ENCODE measurements at places on chromosomes 1 and 21.

DNA sequence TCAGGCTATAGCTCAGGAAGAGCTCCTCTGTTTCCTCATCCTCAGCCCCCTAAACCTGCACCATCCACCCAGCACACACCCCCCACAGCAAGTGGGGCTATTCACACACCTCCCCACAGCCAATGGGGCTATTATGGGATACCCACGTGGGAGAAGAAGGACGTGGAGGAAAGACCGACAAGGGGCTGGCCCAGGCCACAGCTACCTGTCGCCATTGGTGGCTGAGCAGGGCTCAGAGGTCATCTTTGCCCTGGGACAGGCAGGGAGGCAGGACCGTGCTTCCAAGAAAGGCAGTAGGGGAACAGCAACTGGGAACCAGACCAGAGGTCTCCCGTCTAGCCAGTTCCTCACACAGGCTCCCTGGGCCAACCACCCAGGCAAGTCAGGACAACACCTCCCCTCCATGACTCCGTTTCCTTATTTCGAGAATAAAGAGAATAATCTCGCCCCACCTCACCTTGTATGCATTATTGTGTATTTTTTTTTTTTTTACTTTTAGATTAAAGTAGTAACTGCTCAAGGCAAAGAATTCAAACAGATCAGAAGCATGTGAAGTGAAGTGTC is 92.3 kb upstream of the TARDBP start:
- no peak for DNase-seq

DNA sequence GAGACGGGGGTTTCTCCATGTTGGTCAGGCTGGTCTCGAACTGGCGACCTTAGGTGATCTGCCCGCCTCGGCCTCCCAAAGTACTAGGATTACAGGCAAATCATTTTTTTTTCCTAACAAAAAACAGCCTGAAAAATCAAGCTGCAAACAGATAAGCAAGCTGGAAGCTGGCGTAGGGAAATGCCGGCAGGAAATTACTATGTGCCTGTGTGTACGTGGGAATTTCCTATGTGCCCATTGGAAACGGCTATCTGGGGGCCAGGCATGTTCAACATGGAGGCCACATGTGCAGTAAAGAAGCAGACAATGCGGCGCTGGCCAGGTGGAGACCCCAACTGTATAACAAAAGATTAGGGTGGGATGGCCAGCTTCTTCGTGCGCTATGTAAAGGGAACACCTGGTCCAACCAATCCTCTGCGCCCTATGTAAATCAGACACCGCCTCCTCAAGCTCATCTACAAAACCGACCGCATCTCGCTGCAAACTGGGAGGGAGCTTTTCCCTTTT is 9.1 kb upstream of the AADACL4 start:
- DNase-seq, result no peak

DNA sequence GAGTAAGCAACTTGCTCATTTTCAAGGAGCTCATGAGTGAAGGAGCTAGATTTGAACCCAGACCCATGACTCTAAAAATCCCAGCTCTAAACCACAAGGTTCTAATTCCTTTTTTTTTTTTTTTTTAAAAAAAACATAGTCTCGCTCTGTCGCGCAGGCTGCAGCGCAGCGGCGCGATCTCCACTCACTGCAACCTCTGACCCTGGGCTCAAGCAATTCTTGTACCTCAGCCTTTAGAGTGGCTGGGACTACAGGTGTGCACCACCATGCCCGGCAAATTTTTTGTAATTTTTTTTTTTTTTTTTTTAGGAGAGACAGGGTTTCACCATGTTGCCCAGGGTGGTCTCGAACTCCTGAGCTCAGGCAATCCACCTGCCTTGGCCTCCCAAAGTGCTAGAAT is 13.8 kb downstream of the SRSF4 start:
- DNase-seq, result no peak

- no peak for DNase-seq
These were observed 26.6 kb downstream of the AJAP1 start for GRCh38 chr1:4681026-4681425.

- no peak for DNase-seq
These were observed 10.8 kb upstream of the EXTL1 start for GRCh38 chr1:26010825-26011224.

DNA sequence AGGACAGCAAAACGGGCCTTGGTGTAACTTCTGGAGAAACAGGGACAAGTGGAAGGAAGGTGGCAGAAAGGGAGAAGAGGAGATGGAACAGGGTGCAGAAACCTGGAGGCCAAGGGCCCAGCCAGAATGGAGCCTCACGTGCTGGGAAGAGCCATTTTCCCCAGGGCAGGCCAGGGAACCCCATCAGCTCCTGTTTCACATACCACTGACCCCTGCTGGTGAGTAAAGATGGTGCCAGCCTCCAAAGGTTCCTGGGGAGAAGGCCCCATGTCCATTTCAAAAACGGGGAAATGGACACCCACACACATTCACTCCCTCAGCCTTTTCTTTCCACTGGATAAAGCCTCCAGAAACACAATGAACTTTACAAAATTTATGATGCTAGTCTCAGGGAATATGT is 57.6 kb upstream of the JUN start:
- DNase-seq, result no peak

DNA sequence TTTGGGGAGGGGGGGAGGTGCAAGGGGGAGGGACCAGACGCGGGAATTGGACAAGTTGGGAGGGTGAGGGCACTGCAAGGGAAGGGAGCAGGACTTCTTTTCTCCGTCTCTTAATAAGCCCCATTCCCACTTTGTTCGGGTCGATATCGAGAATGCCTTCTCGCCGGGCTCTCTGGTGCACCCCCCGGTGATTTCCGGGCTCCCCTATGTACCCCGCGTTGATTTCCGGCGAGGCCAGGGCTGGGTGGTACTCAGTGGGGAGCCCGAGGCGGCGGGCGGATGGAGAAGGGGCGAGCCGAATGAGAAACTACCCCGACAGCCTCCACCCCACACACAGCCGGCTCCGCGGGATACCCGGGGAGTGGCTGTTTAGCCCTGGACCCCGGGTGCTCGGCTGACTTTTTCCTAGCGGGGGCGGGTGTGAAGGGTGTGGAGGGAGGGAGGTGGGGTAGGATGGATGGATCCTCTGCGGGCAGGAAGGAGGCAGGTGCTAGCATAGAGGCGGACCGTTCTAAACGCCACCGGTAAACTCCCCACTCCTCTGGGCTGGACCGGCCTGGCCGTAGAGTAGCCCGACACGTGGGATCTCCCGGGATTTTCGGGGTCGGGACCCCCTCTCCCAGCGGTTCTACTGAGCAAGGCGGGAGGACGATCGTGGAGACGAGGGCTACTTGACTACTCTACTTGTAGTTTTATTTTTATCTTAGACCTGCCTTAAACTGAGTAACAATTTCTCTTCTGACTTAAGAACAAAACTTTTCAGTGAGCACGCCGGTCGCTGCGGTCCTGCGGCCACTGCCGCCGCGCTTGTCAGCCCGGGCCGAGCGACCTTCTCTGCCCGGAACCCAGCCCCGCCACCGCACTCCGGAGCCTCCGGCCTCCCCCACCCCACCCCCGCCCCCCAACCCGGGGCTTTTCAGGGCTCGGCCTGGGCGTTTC is 1.0 kb downstream of the RNF220 start:
- DNase-seq, result peak; percentile 46

- no peak for DNase-seq
These were observed 957.0 kb downstream of the AMY1C start for GRCh38 chr1:104706631-104707147.

- DNase-seq, result no peak
These were observed at the start of gene LAPTM5 for GRCh38 chr1:30757352-30758120. Gene LAPTM5, minus strand, starts transcription at chr1:30757774. Its CDS starts 29 bp downstream, at chr1:30757745.

DNA sequence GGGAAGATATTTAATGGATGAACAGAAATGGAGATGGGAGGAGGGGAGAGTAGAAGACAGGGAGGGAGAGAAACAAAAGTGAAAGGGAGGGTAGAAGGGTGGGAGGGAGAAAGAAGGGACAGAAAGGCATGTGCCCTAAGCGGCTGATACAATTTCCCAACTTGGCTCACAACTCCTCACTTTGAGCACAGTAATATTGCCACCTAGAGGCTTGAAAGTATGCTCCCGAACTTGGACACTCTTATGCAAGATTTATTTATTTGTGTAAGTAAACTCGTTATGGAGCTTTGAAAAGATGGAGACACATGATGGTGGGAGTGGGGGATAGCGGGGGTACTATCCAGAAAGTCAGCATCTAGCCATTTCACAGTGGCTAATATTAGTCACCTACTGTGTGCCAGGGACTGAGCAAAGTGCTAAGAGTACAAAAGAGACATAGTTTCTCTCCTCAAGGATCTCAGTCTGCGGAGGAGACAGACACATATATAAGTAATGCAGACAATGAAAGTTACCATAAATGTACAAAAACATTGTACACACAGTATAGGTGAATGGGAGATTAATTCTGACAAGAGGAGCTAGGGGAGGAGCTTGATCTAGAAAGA is 189.7 kb downstream of the SEC16B start:
- peak; percentile 21 for DNase-seq

- DNase-seq, result no peak
These were observed 28.2 kb upstream of the KCNE1 start for GRCh38 chr21:34540206-34540605.

DNA sequence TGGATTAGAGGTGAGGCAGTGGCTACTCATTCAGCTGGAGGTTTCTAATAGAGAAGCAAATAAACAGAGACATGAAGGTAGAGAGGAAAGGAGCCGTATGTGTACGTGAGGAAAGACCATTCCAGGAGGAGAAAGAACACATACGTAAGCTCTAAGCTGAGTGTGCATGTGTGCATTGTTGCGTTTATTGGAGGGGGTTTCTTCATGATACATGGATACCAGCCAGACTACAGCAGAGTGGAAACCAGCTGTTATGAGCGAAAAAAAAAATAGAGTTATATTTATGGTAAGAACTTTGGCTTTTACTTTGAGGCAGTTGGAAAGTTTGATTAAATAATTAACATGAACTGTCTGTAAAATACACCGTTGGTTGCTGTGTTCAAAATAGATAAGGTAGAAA is 173.4 kb upstream of the RGS18 start:
- DNase-seq, result no peak

DNA sequence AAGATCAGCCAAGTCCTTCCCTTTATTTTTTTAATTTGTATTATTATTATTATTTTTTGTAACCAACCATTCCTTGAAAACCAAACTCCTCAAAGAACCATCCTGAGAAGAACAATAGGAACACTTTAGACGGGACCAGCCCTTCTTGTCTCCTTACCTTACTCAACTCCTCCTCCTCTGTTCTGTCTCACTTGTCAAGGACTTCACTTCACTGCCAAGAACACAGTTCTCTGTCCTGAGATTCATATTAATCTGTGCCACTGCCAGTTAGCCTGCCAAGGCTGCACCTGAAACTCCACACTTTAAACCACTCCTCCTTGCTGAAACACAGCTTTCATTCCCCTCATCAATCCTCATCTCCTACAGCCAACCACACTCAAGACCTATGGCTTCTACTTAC is 73.8 kb upstream of the ATP1A1 start:
- no peak for DNase-seq

DNA sequence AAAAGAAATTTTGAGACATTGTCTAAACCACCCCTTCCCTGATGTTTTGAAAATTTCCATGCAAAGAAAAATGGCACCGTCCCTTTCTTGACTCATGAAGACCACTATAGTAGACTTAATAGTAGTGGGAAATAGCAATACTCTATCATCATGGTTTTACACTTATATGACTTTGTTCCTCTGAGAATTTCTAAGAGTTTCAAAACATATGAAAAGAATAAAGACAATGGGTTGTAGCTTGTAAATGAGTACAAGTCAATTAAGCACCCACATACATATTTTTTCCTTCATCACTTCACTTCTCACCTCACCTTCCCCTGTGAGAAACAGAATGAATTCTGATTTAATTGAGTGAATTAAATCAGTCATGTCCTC is 151.7 kb downstream of the LYPLAL1 start:
- DNase-seq, result no peak

DNA sequence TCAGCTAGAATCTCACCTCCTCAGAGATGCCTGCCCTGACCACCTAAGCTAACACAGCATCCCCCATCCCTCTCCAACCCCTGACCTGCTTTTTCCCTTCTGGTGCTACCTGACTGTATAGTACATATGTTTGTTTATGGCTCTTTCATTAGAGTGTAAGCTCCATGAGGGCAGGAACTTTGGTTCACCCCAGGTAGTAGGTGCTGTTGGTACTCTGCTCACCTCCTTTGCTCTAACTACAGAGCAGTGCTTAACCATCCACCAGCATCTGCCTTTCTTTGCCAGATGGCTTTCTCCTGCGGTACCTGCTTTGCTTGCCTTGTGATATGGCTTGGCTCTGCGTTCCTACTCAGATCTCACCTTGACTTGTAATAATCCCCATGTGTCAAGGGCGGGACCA is 18.7 kb upstream of the BLACAT1 start:
- no peak for DNase-seq

GRCh38 chr1:51210055-51210454 is 26.0 kb upstream of the RNF11 start:
- no peak for DNase-seq

GRCh38 chr1:32759997-32760623 is 57.0 kb downstream of the YARS1 start:
- DNase-seq, result peak; percentile 81

DNA sequence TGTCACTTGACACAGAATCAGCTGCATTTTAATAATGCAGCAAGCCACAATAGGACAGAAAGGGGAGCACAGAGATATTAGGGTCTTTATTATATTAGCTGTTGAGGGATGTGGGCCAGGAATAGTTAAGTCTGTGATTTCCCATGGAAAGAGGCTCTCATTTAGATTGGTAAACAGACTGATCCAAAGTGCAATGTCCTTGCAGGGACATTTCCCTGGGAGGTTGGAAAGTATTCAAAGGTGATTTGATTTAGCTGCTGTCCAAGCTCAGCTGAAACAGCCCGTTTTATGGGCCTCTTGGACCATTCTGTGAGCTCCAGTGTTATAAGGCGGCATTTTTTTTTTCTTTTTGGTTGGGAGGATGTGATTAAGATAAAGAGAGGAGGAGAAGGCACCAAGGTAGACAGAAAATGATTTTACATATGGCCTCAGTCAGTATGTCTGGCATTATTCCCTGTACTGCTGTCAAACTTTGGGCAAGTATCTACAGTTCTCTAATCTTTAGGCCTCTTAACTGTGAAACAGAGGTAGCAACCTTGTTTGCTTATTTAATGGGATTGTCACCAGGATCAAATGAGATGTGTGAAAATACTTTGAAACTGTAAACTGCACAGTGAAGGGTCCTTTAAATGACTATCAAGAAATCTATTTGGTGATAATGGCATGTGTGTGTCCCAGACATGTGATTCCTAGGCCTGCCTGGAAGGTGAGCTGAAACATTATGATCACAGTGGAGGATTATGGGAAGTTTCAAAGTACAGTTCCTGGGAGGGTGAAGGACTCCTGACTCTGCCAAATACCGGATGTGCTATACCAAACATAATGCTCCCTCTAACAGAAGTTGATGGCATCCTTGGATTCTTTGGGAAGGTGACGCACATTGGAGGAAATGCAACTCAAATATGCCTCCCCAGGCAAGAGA is 62.2 kb downstream of the NOS1AP start:
- DNase-seq, result no peak

GRCh38 chr1:178034676-178035075 is 59.2 kb upstream of the RASAL2 start:
- no peak for DNase-seq
